ENCODE measurements at places on chromosomes 7 and 10.

DNA sequence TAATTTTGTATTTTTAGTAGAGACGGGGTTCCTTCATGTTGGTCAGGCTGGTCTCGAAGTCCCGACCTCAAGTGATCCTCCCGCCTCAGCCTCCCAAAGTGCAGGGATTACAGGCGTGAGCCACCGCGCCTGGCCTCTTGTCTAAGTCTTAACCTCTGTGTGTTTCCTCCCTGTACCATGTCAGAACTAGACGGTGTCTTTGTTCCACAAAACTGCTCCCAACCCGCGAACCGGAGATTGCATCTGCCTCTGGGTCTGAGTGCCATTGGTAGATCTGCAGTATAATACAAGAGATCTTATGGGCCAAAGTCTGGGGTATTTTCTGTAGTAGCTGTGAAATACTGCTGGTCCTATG, 1.3 kb upstream of the EEF1AKMT2 start:
- DNase-seq = no peak

DNA sequence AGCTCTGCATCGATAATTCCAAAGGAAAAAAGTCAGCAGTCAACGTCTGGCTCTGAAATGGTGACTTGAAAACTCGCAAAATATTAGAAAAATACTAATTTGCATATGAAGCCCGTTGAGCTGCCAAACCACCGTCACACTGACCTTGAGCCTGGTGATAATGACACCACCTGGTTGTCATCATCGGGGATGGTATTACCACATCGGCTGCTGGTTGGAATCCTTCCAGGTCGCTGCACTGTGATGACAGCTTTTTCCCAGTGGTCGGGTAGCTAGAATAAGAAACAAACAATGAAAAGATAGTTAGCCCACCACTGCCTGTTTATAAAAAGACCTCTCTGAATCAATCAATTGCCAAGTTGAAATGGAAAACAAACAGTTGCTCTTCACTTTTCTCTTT, 41.6 kb downstream of the LAMB1 start:
- no peak for DNase-seq

- DNase-seq = no peak
Measured at GRCh38 chr10:19968745-19969144, 152.5 kb downstream of the PLXDC2 start.

DNA sequence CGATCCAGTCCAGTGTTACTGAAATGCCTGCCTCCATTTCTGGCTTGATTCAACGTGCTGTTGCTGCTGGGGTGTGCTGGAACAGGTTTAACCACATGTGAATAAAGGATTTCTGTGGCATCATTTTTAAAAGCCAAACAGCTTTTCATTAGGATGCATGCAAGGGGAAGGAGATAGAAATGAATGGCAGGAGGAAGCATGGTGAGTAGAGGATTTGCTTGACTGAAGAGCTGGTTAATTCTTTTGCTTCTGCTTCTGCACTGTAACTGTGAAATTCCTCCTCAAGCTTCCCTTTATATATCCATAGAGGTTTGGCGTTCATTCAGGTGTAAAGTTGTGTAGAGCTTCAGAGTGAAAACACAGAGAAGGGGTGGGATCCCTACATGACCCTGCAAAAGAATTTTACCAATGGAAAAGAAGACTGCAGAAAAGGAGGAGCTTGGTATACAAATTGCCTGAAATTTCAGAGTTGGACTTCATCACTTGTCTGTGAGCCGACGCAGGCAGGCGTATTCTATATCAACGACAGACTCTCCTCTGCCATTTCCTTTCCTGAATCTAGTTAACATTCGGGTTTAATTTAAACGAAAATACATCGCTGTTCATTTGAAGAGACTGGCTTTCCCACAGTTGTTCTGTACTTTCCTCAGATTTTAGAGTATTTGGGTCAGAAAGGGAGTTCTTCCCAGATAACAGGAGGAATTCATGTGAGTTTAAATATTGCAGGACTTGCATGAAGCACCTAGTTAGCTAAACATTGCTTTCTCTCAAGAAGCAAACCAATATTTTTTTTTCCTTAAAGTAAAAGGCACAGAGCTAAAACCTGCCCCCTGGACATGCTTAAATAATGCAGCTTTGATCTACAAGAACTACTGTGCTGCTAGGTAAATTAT, at the start of gene SOSTDC1:
TSS of gene SOSTDC1 (minus strand) at position 270 of the 893 bp plus-strand sequence. CDS start at position 200, 70 bp downstream.
- no peak for DNase-seq
